CD4-positive, alpha-beta T cell treated with Interleukin-4 for 4 hours (primary cell): ENCODE measurements at places on chromosomes 7 and 10.

GRCh38 chr10:132294561-132295318, 13.0 kb downstream of the STK32C start:
- DNase-seq: no peak

GRCh38 chr10:117360994-117361667, 14.1 kb downstream of the PDZD8 start:
- DNase-seq: no peak

- no peak for DNase-seq
These were observed 267.0 kb downstream of the FRMD4A start for GRCh38 chr10:14063531-14064285.

DNA sequence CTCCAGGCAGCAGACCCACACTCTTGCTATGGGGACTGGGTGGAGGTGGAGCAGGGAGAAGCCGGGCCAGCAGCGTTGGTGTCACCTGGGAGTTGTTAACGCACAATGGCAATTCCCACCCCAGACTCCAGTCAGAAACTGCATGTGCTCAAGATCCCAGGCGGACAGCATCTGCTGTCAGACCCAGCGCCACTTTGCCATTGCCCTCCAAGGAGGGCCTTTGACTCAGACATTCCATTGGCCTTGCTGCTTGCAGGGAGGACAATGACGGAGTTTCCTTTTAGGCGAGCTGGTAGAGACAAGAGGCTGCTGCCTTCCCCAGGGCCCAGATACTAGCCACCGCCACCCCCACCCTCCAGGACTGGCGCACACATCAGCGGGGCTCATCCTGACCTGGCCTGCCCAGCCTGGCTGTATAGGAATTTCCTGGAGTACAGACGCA, 34.5 kb downstream of the ZNF775 start:
- DNase-seq: no peak

- DNase-seq: no peak
These were observed 282.3 kb upstream of the KAT6B start for GRCh38 chr10:74544106-74544505.

DNA sequence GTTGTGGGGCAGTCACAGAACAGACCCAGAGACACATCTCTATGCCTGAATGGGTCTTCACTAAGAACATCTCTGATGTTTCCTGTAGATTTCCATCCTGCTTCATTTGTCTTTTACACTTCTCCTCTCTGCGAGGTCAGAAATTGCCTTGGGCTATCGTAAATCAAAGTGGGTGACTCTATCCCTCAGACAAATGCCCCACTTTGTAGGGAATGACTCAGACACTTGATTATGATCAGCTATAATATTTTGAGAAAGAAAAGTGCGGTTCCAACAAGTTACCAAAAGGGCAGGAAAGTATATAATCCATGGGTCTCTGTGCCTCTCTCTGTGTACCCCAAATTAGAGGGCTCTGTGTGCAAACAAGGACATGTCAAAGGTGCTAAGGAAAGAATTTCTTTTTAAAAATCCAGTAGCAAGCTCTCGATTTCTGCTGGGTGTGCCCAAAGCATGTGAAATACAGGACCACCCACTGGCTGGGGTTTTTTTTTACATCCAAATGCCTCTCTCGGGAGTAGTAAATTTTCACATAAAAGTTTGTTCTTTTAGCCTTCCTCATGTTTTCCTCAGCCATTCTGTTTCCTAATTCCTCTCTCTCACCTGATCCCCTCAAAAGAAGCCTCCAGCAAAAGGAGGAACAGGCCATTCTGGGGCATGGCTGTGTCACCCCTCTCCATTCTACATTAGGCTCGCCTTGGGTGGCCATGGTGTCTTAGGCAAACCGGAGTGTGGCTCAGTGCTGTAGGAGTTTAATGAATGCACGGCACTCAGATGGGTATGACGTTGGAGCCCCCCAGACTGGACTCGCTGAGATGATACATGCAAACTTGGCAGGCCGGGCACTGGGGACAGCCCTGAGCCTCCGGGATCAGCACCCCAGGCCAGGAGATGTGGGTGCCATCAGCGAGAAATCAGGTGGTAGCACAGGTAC, 6.3 kb upstream of the OPN4 start:
- DNase-seq: no peak

GRCh38 chr7:151449990-151450389, 10.0 kb upstream of the CRYGN start:
- DNase-seq: no peak

DNA sequence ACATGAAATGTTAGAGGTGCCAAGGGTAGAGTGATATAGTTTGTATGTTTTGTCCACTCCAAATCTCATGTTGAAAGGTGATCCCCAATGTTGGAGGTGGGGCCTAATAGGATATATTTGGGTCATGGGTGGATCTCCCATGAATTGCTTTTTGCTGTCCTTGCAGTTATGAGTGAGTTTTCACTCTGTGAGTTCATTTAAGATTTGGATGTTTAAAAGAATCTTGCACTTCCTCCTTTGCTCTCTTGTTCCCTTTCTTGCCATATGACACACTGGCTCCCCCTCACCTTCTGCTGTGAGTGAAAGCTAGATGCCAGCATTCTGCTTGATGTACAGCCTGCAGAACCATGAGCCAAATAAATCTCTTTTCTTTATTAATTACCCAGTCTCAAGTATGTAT, 269.2 kb downstream of the ZWINT start:
- DNase-seq: no peak

GRCh38 chr10:93065675-93066543, 5.3 kb downstream of the CYP26C1 start:
- DNase-seq: no peak

GRCh38 chr7:16365952-16366351, 55.4 kb downstream of the CRPPA start:
- DNase-seq: no peak

GRCh38 chr10:51308116-51308515, 233.8 kb downstream of the PRKG1 start:
- no peak for DNase-seq
